M059J (cell line): ENCODE measurements at places on chromosomes 5 and 9. TPM values are rescaled to one million over a fixed set of nuclear protein-coding genes. Genes with fewer than 3 reads are reported as not detected.
A peak's percentile ranks its signal among the peaks of the same experiment; 100 is the strongest.

DNA sequence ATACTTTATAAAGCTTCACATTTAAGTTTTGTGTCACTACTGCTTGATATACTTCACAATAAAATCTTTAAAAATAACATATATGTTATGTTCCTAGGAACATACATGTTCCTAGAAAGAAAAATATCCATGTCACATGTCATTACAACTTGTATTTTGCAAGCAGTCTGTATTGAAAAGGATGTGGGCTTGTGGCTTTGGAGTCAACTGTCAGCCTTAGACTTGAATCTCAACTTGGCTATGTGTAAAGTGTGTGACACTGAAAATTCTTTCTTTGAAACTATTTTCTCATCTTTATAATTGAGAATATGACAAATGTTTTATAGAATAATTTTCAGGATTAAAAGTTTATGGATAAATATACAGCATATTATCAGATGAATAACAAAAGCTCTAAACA, 273.1 kb downstream of the KIAA0825 start:
- DNase-seq: no peak

DNA sequence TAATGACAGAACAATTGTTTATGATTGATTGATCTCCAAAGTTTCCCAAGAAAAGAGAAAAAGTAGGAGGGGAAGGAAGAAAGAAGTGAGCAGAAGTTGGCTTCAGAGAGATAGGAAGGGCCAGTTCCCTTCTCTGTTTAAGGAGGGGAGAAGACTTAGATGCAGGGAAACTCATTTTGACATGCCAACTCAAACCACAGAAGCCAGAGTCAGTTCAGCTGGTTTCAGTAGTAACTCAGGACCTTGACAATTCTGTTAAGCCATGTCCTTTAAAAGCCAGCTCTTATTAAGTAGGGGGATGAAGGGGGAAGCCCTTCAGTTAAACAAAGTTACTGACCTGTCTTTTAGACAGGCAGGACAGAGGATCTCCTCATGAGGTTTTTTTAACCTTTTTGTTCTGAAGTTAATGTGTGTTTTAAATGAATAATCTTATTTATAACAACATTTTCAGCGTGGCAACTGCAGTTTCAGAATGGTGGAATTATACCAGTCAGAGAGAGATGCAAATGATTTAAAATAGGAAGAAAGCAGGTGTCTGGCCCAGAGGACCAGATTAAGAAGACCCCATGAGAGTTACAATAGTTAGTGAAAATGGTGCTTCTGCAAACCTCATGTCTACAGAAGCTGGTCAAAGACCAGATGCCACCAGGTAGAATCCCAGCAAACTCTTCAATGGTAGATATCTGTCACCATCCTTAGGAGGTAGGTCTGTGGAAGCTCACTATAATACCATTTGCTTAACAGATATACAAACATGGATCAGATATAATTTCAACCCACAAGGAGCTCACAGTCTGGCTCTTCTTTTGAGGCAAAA, 29.3 kb upstream of the ABL1 start:
- peak; percentile 32 for DNase-seq

- DNase-seq: no peak
Measured at GRCh38 chr9:83630938-83631457, 8.1 kb downstream of the IDNK start.

Gene DNAJC21
- total RNA-seq: 26.6 and 38.2 TPM in 2 replicates
